ENCODE measurements at places on chromosomes 5 and 9. TPM values are rescaled to one million over a fixed set of nuclear protein-coding genes. Genes with fewer than 3 reads are reported as not detected.

GRCh38 chr9:76438841-76439588 is 20.0 kb upstream of the GCNT1 start:
- no peak for DNase-seq

DNA sequence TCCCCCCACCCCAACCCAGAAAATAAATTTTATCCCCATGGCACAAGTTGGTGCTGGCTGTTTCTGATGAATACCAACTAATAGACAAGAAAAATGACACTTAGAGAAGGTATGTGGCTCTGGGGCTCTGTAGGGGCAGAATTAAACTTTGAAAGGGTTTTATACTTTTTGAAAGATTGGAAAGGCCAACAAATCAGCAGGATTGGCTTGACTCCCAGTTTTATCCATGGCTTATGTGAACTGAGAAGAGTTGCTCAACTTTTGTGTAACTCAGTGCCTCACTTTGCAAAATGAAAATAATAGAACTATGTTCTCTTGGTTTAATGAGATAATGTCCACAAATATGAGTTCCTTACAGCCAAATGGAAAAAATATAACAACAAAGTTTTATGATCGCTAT is 288.9 kb upstream of the KIF2A start:
- DNase-seq: no peak

GRCh38 chr9:77989909-77990308 is 41.7 kb downstream of the GNAQ start:
- no peak for DNase-seq

BRINP1 gene
- 0.11 TPM for total RNA-seq

GRCh38 chr5:10324518-10325370 is 17.0 kb upstream of the CMBL start:
- no peak for DNase-seq

IL9 gene
- not detected for total RNA-seq

CMBL gene
- total RNA-seq: 6.1 TPM

DNA sequence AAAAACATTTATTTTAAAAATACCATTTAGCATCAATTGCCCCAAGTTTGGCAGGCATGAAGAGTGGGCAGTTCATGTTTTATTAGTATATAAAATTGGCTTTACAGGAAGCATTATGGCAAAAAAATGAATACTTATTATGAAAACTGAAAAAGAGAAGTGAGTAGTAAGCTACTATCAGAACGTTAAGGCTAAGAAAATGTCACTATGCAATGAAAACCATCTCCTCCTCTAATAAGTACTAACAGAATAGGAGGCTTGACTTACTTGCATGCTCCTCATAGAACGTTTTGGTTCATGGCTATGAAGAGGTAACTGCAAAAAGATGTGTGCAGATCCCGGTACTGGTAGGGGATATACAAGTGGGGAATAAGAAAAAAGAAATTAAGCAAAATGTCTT is 23.6 kb downstream of the TICAM2 start:
- no peak for DNase-seq

- DNase-seq: no peak
Observed at GRCh38 chr5:109316634-109317033, 93.1 kb downstream of the PJA2 start.

DNA sequence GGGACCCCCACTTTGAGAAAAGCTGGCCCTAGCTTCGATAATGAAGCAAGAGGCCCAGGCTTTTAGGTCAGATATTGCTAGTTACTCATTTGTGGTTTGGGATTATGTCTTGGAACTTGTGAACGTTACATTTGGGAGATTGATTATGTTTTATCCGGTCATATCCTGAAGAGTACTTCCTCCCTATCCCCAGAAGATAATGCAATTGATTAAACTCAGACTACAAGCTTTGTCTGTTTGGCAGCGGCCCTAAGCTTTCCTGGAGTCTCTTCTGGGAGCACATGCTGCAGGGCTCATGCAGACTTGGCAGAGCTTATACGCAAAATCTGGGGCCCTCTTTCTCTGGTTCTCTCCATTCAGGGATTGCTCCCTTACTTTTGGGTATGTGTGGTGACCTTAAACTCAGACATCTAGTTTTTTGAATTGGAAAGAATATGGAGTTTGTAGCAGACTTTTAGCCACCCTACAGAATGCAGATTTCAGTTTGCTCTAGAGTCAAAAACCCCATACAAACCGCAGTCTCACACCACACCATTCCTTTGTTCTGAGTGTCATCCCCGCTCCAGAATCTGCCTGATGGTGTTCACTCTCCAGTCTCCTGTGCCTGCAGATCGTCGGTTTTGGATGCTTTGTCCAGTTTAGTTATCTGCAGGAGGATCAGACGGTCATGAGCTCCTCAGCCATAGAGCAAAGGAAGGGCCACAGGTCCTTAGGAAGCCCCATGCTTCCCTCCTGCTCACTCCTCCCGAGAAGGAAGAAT is 449.5 kb upstream of the TRPC7 start:
- no peak for DNase-seq

DNA sequence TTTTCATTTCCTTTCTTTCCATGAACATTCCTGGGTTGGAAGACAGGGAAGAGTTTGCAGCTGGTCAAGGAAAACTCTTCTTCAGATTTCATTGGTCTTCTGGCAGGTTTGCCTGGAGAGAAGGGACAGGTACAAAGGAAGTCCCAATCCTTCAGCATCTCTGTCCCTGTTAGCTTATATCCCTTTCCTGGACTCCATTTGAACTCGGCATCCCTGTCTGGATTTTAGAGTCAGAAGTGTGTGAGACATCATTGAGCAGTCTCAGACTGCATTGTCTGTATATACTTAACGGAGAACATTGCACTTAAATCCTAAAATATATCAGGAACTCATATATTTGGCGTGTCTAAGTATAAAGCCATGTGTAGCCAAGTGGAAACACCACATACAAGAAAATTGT is 54.9 kb downstream of the ADGRV1 start:
- DNase-seq: no peak

GRCh38 chr5:10700516-10700915 is 60.5 kb downstream of the DAP start:
- DNase-seq: no peak

- DNase-seq: no peak
Observed at GRCh38 chr5:45062044-45062443, 253.3 kb downstream of the MRPS30 start.

GRCh38 chr5:181081989-181082388 is 41.9 kb downstream of the BTNL9 start:
- no peak for DNase-seq

GRCh38 chr9:110276781-110277180 is 20.5 kb upstream of the TXN start:
- no peak for DNase-seq

GADD45G gene
- total RNA-seq: 0.33 TPM

DNA sequence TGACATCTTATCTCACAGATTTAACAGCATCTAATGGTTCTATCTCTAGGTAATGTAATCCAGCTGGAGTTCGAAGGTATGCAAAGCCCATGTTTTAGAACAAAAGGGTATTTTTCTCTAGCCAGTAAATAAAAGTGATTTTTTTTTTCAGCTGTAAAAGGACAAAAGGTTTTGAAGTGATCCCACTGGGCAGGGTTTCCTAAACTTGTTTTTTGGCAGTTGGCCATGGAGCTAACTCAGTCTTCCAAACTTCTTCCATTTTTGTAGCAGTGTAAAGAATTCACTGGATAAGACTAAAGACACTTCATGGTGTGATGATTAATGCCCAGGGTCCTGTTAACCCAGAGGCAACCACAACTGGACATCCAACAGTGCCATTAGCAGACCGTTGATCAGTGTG is 63.8 kb downstream of the TMEM252 start:
- no peak for DNase-seq

MOB3B gene
- total RNA-seq: 0.07 TPM

- no peak for DNase-seq
Observed at GRCh38 chr5:96720408-96720807, 58.2 kb downstream of the CAST start.

DNA sequence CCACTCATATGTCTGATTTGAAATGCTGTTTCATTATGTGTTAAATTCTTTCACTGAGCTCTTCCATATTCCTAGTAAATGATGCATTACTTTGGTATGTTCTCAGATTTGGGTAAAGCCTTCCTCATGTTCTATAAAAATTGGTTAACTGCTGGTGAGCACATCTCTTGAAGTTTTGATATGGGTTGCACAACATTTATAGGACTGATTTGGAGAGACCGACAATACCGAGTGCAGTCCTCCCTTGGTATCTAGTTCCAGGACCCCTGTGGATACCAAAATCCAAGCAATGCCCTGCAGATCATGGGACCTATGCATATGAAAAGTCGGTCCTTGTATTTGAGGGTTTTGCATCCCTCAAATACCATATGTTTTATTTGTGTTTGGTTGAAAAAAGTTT is 37.8 kb downstream of the WDR36 start:
- DNase-seq: no peak

DNA sequence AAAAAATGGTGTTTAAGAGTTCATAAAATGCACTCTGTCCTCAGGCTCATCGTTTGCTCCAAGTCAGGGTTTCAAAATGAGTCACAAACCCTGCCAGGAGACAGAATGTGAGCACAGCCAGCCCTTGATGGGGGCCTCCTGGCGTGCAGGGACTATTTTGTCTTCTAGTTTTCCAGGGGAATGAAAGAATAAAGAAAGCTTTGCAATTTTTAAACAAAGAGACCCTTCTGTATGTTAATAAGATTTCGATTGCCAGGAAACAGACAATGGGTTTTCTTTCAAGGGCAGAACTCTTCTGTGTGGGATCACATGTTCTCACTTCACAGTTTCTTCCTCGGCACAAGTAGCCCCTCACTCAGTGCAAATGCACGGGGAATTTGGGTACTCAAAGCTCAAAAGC is 121.4 kb upstream of the C6 start:
- DNase-seq: no peak

DNA sequence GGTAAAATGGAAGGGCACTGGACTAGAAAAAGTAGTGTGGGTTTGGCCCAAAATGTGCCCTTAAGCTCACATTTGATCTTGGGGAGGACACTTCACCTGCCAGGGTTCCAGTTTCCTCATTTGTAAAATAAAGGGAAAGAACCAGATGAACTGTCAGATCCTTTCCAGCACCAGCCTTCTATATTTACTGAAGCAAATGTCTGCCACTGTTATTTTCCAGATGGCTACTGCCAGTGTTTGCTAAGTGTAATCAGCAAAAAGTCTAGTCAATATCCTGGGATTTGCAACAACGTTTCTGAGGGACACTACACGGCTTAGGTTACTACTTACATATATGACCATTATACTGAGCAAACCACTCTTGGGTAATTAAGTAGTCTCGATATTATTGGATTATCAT is 340.3 kb downstream of the KCNN2 start:
- DNase-seq: no peak

GRCh38 chr5:151225475-151225874 is 1.6 kb upstream of the CCDC69 start:
- no peak for DNase-seq

DNA sequence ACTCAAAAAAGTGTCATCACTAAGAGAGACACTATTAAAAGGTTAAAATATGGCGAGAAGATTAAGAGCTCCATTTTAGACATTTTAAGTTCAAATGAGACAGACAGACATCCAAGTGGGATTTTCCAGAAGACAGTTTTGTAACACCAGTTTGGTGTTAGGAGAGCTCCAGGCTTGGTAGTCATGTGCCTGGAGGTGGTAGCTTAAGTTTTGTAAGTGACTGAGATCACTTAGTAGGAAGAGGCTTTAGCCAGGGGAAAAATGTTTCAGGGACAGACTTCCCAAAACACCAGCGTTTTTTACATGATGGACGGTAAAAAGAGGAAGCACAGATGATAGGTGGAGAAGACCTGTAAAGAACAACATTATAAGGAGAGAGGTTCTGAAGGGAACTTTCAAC is 150.3 kb downstream of the GIN1 start:
- DNase-seq: no peak

DNA sequence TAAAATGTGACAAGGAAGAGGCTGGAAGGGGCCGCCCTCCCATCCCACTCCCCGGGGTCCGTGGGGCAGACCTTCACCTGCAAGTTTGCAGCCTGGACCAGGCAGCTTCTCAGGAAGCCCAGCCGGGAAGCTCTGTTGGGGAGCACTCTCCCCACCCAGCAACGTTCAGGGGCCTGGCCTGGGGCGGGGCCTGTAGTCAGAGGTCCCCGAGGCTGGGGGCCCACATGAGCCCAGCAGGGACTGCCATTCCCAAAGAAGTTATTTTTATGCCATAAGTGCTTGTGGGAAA is 32.7 kb upstream of the NOTCH1 start:
- no peak for DNase-seq

C5orf46 gene
- 0.21 TPM for total RNA-seq

- DNase-seq: no peak
Observed at GRCh38 chr9:124854822-124855221, 1.6 kb downstream of the WDR38 start.

AHRR gene
- total RNA-seq: 5.4 TPM

DNA sequence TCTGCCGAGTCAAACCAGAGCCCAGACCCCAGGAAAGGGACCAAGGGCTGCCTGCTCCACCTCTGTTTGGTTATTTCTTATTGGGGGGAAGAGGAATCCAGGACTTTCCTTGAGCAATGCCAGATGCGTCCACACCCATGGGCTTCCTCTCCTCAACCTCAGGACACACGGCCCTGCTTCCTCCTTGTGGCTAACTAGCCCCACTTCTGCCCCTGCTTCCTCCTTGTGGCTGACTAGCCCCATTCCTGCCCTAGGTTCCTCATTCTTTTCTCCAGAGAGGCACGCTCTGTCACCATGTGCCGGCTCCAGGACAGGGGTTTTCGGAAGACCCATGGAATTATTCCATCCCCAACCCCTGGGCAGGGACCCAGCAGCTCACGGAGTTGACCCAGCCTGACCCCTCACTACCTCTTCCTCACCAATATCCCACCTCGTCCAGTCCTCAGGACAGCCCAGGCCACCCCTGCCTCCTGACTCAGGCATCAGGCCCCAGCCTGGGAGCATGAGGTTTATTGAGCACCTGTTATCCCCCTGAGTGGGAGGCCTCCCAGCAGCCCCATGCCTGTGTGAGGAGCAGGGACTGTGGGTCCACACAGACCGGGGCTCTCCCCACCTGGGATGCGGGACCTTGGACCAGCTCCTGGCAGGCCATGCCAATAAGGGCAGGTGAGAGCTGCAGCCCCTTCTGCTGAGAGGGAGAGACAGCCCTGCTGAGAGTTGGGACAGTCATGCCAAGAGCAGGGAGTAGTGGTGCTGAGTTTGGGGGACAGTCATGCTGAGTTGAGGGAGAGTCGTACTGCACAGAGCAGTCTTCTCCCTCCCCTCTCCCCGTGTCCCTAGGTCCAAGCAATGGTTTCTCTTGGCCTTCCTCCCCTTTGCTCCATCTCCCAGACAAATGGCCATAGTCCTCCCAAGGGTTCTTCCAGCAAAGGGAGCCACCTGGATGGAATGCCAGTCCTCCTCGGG is 11.8 kb upstream of the FCN1 start:
- DNase-seq: no peak

DNA sequence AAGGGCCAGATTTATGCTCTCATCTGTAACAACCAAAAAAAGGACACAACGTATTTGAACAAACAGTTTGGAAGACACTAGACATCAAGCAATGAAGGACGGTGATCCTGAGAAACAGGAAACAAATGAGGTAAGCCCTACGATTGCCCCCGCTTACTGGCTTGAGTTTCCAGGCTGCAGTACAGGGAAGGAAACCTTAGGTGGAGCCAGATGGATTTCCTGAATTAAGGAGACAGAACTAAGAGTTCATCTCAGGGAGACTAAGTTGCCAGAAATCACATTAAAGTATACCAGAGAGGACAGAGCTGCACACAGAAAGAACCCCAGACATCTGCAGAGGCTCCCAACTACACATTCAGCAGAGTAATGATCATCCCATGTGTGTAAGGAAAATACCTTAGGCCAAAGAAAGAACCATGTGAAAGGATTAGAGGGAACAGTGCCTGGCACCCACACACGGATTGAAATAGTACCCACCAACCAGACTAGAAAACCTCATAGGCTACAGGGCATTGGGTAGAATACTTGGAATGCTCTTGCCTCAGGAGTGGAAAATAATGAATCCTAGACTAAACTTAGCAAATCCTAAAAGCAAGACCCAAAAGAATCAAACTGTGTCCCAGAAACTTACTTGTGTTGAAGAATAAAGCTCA is 99.3 kb upstream of the NIPBL start:
- no peak for DNase-seq

TMEM232 gene
- 0.39 TPM for total RNA-seq

Measured in pulmonary artery endothelial cell (primary cell).